ENCODE measurements at places on chromosomes 12 and 14.

- DNase-seq: no peak
These were observed 103.2 kb upstream of the EIF5 start for GRCh38 chr14:103230658-103231334.

- peak; percentile 13 for DNase-seq
These were observed 174.5 kb upstream of the NPAS3 start for GRCh38 chr14:32764131-32764530.

DNA sequence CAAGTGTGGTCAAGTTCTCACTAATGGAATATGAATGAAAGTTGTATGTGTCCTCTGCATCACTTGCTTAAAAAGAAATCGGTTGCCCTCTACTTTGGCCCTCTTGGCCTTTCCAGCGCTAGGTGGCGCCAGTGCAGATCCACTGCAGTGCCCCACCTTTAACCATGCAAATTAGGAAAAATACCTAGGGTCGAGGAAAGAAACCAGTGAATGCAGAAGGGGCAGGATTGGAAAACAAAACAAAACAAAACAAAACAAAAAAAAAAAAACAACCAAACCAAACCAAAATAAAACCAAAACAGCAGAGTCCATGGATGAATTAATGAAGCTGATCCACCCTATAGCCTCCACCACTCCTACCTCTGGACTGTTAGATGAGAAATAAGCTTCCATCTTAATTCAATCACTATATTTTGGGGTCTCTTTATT lies 12.9 kb upstream of the NEMF start:
- peak; percentile 55 for DNase-seq

- DNase-seq: peak; percentile 30
These were observed 31.3 kb upstream of the ULK1 start for GRCh38 chr12:131862994-131863710.

GRCh38 chr12:112370199-112370598 lies 12.0 kb downstream of the HECTD4 start:
- DNase-seq: no peak

GRCh38 chr12:12336049-12336411 lies 14.0 kb downstream of the MANSC1 start:
- DNase-seq: no peak

All from fibroblast of skin of right quadriceps (primary cell).